ENCODE measurements at places on chromosomes 2 and 18. TPM values are rescaled to one million over a fixed set of nuclear protein-coding genes. Genes with fewer than 3 reads are reported as not detected.

Gene ATG9A
- 43.6 TPM for total RNA-seq

Gene MRPL30
- 46.2 TPM for total RNA-seq

Gene FN1
- 109 TPM for total RNA-seq

Gene G6PC2
- not detected for total RNA-seq

GRCh38 chr18:2681993-2682603, 26.6 kb downstream of the SMCHD1 start:
- H3K36me3 ChIP-seq = peaks cover 13% of the 10 kb centered on the region
- H3K27ac ChIP-seq = no peak overlapping the region
- H3K27me3 ChIP-seq = no peaks in the 10 kb centered on the region
- H3K4me1 ChIP-seq = no peaks in the 10 kb centered on the region

DNA sequence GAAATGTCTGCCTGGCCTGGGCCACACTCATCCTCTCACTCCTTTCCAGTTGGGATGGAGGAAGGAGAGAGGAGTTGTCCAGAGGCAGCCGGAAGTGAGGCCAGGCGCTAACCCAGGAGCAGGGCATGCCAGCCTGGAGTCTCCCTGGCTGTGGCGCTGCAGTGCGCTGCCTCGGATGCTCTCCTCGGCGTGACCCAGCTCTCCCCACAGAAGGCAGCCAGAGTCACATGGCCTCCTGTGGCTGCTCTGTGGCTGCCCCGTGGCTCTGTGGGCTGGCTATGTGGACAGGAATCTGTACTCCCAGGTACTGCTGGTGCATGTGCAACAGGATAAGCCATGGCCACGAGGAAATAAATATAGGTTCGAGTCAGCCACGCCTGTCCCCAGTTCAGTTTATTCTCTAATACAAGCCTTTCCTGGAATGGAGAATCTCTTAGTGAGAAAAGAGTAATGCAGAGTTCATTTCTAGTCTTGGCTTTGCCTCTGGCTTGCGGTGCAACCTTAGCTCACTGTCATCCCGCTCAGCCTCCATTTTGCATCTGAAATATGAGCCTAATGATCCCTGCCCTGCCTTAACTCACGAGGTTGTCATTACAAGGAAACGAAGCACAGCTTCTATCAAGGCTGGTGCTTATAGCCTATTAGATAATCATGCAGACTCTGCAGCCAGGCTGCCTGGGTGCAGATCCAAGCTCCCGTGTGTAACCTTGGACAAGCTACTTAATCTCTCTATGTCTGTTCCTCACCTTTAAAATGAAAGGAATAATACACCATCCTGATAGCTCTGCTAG, 106.3 kb downstream of the ANTXR1 start:
- H3K4me1 ChIP-seq = peaks cover 7% of the 10 kb centered on the region
- no peak overlapping the region for H3K27ac ChIP-seq
- no peaks in the 10 kb centered on the region for H3K27me3 ChIP-seq
- H3K36me3 ChIP-seq = peaks cover 3% of the 10 kb centered on the region
